ENCODE measurements at places on chromosomes 1 and 21. TPM values are rescaled to one million over a fixed set of nuclear protein-coding genes. Genes with fewer than 3 reads are reported as not detected.

LCE1D gene
- not detected for polyA plus RNA-seq

CFHR2 gene
- not detected for polyA plus RNA-seq

TNFRSF1B gene
- 12.1 TPM for polyA plus RNA-seq

CDKN2C gene
- polyA plus RNA-seq, result 15.9 TPM

SIK1 gene
- 6.8 TPM for polyA plus RNA-seq

TMCC2 gene
- 8.1 TPM for polyA plus RNA-seq

APOBEC4 gene
- not detected for polyA plus RNA-seq

TDRD5 gene
- not detected for polyA plus RNA-seq

Measured in muscle of leg (tissue), 16 donors.